ENCODE measurements at places on chromosomes 12 and 14.

GRCh38 chr14:86022031-86022629, 492.2 kb downstream of the FLRT2 start:
- DNase-seq = no peak

DNA sequence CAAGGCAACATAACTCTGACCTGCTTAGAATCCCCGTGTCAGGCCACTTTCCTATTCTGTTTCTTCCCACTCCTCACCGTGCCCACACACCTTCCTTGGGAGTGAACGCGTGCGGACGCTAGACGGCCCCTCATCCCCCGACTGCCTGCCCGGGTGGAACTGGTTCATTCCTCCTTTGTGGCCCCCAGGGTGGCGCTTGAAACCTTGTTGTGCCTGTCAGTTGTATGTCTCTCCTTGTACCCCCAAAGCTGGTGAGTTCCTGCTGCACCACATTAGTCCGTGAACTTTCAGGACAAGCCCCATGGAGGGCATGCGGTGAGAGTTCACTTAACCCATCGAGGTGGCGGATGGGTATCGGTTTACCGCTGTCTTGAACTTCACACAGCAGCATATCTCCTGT, 46.7 kb downstream of the SSH1 start:
- DNase-seq = no peak

DNA sequence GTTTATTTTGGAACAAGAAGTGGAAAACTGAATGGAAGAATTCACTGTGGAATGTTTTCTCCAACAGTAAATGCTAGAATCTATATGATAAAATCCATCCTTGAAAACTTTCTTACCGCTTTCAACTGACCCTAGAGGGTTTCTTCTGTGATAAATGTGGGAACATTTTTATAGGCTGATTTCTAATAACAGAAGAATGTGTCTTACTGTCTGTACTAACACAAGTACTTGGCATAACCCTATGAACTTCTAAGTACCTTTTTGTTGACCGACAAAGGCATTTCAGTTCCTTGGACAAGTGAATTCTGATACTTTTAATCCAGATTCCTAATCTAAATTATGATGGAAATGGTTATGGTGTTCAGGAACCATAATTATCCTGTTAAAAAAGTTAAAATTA, 1109.7 kb upstream of the FLRT2 start:
- DNase-seq = no peak

DNA sequence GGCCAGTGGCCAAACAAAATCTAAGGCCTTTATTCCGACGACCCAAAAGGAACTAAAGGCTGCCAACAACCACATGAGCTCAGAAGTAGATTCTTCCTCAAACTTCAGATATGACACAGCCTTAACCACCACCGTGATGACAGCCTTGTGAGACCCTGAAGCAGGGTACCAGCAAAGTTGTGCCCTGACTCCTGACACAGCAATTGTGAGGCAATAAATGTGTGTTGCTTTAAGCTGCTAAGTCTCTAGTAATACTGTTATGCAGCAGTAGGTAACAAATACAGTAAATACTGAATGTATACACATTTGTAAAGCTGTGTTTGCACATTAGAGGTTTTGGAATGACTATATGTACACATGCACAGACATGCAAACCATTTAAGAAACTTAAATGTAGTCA, 10.7 kb upstream of the SLC6A13 start:
- DNase-seq = no peak

- DNase-seq = no peak
Measured at GRCh38 chr12:93366422-93366821, 11.3 kb upstream of the NUDT4 start.
